ENCODE measurements at places on chromosomes 1 and 21.

- no peak for DNase-seq
Measured at GRCh38 chr1:222454782-222455181, 93.1 kb downstream of the HHIPL2 start.

DNA sequence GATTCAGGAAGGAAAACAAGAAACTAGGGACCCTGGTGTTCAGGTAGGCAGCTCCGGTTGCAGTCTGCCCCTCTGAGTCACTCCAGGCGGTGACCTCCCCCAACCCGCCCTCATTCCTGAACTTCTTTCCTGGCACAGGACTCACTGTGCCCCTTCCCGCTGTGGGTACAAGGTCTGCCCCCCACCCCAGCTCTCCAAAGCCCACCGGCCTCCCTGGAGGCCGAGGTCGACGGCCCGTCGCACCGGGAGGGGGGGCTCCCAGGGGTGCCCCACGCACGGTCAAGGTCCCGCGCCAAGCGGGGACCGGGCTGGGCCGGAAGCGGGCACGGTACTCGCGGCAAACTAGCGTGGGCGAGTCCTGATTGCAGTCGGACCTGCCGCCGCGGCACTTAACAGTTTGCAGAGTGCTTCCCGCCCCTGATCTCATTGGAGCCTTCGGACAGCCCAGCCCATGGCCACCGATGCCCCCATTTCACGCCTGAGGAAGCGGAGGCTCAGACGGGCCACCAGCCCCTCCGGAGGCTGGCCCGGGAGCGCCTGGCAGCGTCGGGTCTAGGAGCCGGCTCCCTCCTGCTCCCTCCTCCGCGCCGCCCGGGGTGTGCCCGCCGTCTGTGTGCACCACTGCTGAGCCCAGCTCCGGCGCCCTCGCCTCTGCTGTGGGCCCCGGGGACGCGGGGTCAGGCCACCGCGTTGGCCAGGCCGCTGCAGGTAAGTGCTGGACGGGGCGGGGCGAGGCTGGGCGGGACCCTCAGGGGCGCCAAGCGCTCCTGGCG lies at the start of gene GJB3:
Gene GJB3 (plus strand): TSS at position 144 of the 773 bp plus-strand sequence. CDS start 3,549 bp downstream, outside the sequence.
- DNase-seq = peak; percentile 44

- no peak for DNase-seq
Measured at GRCh38 chr1:192100686-192101468, 57.4 kb upstream of the RGS18 start.

- no peak for DNase-seq
Measured at GRCh38 chr1:10506677-10507047, 31.9 kb downstream of the PEX14 start.

- DNase-seq = no peak
Measured at GRCh38 chr1:188154196-188154595, 1325.4 kb downstream of the PLA2G4A start.

GRCh38 chr1:205493241-205494085 lies 11.0 kb upstream of the CDK18 start:
- DNase-seq = no peak

DNA sequence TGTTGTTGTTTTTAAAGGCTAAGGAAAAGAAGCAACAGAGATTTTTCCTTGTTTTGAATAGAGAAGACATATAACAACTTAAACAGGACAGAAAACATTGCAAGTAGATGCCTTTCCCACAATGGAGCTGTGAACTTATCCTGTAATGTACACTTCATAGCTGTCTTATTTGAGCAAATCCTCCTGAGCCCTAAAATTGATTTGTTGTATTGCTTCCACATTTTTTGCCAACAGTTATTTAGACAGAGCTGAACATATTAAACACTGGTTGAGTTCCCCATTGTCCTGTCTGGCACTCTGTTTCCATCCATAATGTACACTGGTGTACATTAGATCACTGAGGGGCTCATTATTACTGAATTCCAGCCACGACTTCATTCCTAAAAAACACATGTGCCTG lies 32.2 kb downstream of the CACHD1 start:
- DNase-seq = no peak
